ENCODE measurements at places on chromosomes 3 and 15.
A peak's percentile ranks its signal among the peaks of the same experiment; 100 is the strongest.

- DNase-seq = no peak
These were observed 303.8 kb upstream of the NECTIN3 start for GRCh38 chr3:110767838-110768237.

GRCh38 chr3:132444383-132444782 lies 27.1 kb downstream of the DNAJC13 start:
- no peak for DNase-seq

DNA sequence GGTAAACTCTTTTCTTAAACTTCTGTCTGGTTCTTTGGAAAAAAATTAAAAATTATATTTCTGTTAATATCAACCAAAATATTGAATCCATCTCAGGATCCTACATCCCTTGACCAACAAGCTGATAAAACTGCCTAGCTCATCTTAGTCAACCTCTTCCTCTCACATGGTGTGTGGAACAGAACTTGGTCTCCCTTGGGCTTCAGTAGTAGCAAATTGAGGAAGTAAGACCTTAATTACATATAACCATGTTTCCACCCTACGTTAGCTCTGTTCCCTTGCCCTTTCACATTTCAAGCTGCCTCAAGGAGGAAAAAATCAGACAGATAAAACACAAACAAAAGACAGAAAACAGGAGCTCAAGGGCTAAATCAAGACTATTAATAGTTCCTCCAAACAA lies 116.4 kb downstream of the GREM1 start:
- DNase-seq = no peak

GRCh38 chr3:176041185-176041584 lies 1156.1 kb downstream of the TBL1XR1 start:
- DNase-seq = no peak

DNA sequence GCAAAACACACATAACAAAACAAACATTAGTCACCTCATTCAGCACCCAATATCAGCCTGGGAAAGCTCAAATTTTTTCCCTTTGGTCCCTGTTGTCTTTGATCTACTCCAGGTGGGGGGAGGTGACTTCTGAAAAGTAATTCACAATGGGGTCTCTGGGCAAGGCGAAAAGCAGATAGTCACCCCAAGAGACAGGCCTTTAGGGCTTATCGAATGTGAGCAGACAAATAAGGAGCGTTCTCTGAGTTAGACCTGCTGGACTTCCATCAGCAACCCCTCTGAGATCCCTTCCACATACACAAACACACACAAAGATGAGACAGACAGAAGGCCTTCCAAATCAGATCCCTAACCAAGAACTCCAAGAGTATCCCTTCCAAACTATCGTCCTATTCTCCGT lies 171.0 kb upstream of the SMAD3 start:
- DNase-seq = peak; percentile 10

- DNase-seq = peak; percentile 9
These were observed 619 bp downstream of the EIF2AK4 start for GRCh38 chr15:39934397-39935071.

- no peak for DNase-seq
These were observed 14.5 kb upstream of the SLC41A3 start for GRCh38 chr3:126098391-126098858.

DNA sequence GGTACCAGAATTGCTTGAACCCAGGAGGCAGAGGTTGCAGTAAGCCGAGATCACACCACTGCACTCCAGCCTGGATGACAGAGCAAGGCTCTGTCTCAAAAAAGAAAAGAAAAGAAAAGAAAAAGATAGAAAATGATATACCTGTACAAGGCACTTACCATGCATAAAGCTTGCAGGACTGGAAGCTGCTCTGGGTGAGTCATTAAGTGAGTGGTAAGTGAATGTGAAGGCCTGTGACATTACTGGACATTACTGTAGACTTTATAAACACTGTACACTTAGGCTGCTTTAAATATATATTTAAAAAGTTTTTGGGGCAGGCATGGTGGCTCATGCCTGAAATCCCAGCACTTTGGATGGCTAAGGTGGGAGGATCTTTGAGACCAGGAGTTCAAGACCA lies 99.2 kb downstream of the SLMAP start:
- no peak for DNase-seq

DNA sequence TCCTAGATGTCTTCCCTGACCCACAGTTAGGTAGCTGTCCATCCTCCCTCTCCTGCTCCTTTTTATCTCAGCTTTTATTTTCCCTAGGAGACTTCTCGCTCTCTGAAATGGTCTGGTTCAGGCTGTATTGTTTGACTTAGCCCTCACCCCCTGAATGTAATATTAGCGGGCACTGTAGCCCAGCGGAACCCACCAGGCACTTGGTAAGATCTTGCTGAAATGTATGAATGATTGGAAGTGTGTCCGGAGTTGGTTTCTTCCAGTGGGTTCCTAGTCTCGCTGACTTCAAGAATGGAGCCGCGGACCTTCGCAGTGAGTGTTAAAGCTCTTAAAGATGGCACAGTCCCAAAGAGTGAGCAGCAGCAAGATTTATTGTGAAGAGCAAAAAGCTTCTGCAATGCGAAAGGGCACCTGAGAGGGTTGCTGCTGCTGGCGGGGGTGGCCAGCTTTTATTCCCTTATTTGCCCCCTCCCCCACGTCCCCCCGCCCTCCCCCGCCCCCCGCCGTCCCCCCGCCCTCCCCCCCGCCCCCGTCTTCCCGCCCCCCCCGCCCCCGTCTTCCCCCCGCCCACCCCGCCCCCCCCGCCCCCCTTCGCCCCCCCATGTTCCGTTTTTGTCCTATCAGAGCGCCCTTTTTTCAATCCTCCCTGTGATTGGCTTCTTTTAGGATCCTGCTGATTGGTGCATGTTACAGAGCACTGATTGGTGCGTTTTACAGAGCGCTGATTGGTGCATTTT lies 694 bp upstream of the EEFSEC start:
- no peak for DNase-seq

- no peak for DNase-seq
These were observed 199.4 kb upstream of the ARHGEF26 start for GRCh38 chr3:153921826-153922225.

- DNase-seq = no peak
These were observed 34.9 kb downstream of the PIK3R4 start for GRCh38 chr3:130711565-130712324.

DNA sequence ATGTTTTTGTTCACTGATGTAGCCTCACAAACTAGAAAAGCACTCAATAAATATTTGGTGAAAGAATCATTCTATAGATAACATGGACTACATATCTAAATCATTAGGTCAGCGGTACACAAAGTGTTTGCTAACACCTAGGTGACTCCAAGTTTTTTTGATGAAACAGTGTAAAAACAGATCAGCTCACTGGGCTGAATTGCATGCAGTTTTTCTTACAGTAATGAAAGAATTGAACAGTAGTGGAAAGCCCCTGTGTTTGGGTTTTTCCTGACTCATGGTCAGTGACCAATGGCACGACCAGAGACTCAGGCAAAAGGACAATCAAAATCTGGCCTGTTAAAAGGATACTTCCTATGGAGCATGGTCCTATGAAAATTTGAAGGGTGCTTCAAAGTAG lies 384.3 kb upstream of the EPHA6 start:
- no peak for DNase-seq

DNA sequence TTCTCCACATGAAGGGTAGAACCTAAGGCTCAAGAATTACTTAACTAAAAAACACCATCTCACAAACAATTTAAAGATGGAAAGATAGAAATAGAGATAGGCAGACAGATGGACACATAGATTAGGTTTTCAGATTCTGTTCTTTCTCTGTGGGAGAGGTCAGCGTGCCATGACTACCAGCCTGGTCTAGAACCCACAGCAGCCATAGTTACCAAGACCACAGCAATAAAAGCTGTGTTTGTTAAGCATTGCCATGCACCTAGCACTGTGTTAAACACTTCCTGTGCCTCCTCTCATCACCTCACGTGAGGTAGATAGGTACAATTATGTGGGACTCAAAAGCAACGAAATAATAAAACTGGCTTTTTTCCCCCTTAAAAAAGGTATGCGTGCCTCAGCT lies 83.1 kb upstream of the TSEN2 start:
- no peak for DNase-seq

- no peak for DNase-seq
These were observed 274.2 kb downstream of the OCA2 start for GRCh38 chr15:27824841-27825422.

- no peak for DNase-seq
These were observed 121.8 kb upstream of the SMAD3 start for GRCh38 chr15:66943456-66944095.

- no peak for DNase-seq
These were observed 495 bp upstream of the COL7A1 start for GRCh38 chr3:48595526-48596121.

DNA sequence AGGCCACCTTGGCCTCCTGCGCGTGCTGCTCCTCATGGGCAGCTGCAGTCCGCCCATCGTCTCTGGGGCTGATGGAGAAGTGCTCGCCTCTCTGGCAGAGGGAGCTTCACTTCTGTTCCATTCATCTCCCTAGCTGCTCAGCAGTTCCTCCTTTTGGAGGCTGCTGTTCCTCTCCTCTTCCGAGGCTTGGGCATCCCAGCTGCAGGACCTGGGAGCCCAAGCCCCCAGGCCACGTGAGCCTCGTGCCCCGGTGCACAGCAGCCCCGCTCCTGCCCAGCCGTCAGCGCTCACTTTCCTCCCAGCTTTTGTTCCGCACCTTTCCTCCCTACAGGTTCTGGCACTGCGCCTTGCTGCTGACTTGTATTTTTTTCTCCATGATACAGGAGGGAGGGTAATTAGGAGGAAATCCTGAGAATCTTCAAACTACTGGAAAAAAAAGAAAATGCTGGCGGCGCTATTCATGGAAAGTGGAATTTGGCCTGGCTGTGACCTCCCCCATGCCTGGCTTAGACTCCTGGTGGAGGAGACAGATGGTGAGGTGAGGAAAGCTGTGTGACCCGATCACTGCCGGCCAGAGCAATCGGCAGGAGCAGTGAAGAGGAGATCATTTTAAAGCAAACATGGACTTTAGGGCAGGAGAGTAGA lies 210.1 kb downstream of the CHST2 start:
- DNase-seq = no peak

- DNase-seq = no peak
These were observed 20.0 kb downstream of the COPS2 start for GRCh38 chr15:49135342-49135857.

- DNase-seq = no peak
These were observed 294.8 kb downstream of the PLCL2 start for GRCh38 chr3:17179381-17180205.

DNA sequence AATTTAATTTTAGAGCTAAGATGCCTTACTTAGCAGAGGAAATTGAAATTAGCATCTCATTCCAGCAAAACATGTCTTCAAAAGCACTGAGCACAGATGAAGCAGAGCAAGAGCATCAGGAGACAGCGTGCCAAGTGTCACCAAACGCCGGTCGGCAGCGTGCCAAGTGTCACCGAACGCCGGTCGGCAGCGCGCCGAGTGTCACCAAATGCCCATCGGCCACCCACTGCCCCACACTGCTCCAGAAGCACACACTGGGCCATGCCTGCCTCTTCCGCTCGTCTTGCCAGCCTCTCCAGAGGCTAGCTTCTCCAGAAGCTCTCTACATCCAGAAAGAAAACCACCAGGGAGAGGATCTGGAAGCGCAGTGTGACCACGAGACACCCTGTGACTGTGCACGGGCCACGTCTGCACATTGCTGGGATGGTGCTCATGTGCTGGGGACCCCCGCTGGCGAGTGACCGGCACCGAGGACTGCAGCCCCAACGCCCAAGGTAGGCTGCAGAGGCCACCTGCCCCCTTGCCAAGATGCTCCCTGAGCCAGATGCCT lies 37.8 kb downstream of the CYFIP1 start:
- DNase-seq = no peak

DNA sequence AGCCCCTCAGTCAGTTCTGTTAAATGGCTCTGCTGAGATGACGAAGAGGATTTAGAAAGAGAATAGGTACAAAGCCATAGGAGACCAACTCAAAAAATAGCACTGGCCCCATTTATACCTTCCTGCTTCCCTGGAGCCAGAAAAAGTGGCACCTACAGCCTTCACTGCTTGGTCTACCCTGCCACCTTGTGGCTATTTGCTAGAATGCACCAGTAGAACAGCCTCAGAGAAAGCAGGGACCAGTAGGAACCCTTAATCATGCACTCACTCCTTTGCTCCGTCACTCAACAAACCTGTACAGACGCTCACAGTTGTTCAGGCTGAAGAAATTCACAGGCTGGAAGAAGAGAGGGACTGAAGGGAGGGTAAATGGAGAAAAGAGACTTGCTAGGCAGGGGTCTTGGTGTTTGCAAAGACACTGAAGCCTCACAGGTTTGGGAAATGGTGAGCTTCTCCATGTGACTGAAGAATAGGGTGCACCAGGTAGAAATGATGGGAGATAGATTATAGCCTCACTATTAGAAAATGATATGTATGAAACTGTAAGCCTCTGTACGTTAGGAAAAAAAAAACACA lies 12.1 kb upstream of the RTP2 start:
- peak; percentile 73 for DNase-seq

DNA sequence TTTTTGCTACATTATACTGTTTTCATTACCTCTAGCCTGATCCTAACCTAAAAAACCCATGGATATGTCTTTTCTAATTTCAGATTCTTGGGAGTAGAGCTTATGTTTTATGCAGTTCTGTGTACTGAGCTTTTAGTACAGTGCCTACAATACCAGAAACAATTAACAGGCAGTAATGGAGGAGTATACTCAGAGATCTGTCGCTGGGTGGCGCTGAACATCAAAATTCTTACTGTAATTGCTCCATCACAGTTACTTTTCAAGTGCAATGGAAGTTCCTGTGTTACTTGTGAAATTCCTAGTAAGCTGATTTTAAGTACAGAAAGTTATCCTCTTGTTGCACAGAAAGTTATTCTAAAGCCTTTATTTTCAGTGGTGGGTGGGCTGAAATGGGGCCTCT lies 66.9 kb downstream of the RNF13 start:
- DNase-seq = no peak

GRCh38 chr3:113495035-113495434 lies 19.9 kb downstream of the SPICE1 start:
- no peak for DNase-seq

GRCh38 chr15:70066447-70066846 lies 31.3 kb downstream of the TLE3 start:
- DNase-seq = no peak

DNA sequence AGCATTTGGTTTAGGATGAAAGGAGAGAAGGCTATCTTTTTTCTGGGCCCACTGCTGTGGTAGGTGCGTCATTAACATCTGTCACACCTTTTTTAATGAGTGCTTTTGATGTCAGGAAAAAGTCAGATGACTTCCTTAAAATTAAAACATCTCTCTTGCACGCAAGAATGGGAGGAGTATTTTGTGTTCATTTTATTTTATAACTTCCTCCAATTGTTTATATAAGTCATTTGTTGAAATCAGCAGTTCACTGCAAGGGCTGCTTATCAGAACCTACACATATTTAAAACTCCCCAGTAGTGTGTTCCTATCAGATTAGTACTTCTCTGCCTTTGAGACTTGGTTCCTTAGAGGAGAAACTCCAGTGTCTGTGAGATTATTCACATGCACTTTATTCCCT lies 143.8 kb downstream of the NEO1 start:
- no peak for DNase-seq

GRCh38 chr3:188360364-188360881 lies 206.5 kb downstream of the LPP start:
- no peak for DNase-seq

DNA sequence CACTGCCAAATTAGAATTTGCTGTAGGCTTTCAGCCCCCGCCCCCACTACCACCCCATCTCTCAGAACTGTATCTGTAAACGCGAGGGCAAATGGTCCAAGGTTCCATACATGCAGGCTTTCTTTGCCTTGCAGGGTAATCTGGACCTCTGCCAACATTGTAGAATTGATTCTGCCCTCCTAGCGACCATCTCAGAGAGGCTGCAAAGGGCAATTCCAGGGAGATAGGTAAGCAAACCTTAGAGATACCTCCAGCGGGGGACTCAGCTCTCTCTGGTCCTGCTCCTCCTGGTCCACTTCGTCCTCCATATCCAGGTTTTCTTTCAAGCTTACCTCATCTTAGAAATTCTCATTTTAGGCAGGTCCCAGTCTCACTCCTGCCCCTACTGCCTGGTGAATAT lies 64.4 kb downstream of the SLMAP start:
- no peak for DNase-seq
